ENCODE measurements at places on chromosomes 16 and 17. TPM values are rescaled to one million over a fixed set of nuclear protein-coding genes. Genes with fewer than 3 reads are reported as not detected.

DNA sequence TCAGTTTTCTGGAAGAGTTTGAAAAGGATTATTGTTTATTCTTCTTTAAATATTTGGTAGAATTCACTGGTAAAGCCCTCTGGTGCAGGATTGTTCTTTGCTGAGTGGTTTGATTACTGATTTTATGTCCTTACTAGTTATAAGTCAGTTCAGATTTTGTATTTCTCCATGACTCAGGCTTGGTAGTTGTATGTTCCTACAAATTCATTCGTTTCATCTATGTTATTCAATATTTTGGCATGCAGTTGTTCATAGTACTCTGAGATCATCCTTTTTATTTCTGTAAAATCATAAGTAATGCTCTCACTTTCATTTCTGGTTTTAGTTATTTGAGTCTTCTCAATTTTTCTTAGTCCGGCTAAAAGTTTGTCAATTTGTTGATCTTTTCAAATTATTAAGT lies 58.1 kb upstream of the CRYM start:
- no peaks in the 10 kb centered on the region for H3K36me3 ChIP-seq
- no peaks in the 10 kb centered on the region for H3K4me1 ChIP-seq
- no peak overlapping the region for H3K27ac ChIP-seq
- H3K4me3 ChIP-seq, result no peak overlapping the region
- H3K27me3 ChIP-seq, result no peaks in the 10 kb centered on the region

DNA sequence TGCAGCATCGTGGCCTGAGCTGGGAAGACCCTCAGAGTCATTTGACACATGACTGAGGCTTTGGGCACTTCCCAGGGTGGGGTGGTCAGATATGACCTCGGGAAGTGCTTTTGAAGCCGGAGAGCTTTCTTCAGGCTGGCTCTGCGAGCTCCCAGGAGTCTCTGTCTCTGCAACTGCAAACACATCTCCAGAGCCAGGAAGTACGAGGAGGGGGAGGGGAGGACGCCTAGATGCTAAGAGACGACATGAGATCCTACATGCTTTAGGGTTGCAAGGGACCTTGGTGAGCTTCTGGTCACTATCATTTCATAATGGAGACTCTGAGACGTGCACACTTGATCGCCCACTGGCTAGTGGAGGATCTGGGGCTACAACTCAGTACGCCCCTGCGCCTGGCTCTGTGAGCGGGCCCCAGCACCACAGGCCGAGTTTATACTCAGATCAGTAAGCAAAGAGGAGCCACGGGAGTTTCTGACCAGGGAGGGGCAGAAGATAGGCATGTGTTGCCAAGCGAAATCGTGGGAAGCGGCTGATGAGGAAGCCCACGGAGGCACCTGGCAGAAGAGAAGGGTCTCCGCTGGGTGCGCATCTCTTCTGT lies 527 bp upstream of the MGAT5B start:
- H3K27me3 ChIP-seq, result peaks cover 54% of the 10 kb centered on the region
- no peaks in the 10 kb centered on the region for H3K4me1 ChIP-seq
- no peak overlapping the region for H3K27ac ChIP-seq
- H3K36me3 ChIP-seq, result no peaks in the 10 kb centered on the region
- H3K4me3 ChIP-seq, result no peak overlapping the region

Gene GP2
- not detected for total RNA-seq

Gene CHST5
- 0.66 TPM for total RNA-seq

Gene TBC1D26
- 2.6 TPM for total RNA-seq

DNA sequence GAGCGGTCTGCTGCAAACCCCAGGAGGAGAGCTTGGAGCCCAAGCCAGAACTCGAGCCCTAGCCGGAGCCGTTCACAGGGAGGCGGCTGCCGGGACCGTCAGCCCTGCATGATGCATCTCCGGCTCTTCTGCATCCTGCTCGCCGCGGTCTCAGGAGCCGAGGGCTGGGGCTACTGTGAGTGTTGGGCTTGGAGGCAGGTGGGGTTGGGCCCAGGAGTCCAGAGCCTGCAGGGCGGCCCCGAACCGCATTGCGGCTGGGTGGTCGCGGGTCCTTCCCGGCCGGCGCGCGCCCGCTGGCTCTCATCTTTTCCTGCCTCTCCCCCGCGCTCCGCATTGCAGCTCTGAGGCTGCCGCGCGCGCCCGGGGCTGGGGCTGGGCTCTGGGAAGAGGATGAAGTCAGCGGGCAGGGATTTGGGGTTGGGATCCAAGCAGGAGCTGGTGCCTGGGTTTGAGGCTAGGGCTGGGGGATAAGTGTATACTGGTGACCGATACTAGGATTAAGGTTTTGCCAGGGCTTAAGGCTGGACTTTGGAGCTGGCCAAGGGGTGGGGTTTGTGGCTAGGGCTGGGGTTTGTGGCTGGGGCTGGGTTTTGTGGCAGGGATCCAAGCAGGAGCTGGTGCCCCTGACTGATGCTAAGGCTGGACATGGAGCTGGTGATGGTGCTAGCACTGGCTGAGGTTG lies 532 bp downstream of the CNTNAP1 start:
- no peaks in the 10 kb centered on the region for H3K27me3 ChIP-seq
- H3K27ac ChIP-seq, result peak overlapping the region; percentile 59

- H3K36me3 ChIP-seq, result no peaks in the 10 kb centered on the region
- H3K27me3 ChIP-seq, result no peaks in the 10 kb centered on the region
These were observed 35.9 kb downstream of the GPRC5B start for GRCh38 chr16:19848756-19849155.

Gene SLC35G6
- not detected for total RNA-seq

GRCh38 chr16:27847030-27847550 lies 216.4 kb downstream of the GSG1L start:
- H3K4me1 ChIP-seq, result peaks cover 14% of the 10 kb centered on the region
- H3K27me3 ChIP-seq, result no peaks in the 10 kb centered on the region
- H3K4me3 ChIP-seq, result no peak overlapping the region
- no peaks in the 10 kb centered on the region for H3K36me3 ChIP-seq
- H3K27ac ChIP-seq, result no peak overlapping the region

GRCh38 chr17:83036666-83037065 lies 42.7 kb upstream of the METRNL start:
- H3K4me3 ChIP-seq, result no peak overlapping the region
- no peaks in the 10 kb centered on the region for H3K27me3 ChIP-seq
- no peak for DNase-seq
- H3K36me3 ChIP-seq, result no peaks in the 10 kb centered on the region

DNA sequence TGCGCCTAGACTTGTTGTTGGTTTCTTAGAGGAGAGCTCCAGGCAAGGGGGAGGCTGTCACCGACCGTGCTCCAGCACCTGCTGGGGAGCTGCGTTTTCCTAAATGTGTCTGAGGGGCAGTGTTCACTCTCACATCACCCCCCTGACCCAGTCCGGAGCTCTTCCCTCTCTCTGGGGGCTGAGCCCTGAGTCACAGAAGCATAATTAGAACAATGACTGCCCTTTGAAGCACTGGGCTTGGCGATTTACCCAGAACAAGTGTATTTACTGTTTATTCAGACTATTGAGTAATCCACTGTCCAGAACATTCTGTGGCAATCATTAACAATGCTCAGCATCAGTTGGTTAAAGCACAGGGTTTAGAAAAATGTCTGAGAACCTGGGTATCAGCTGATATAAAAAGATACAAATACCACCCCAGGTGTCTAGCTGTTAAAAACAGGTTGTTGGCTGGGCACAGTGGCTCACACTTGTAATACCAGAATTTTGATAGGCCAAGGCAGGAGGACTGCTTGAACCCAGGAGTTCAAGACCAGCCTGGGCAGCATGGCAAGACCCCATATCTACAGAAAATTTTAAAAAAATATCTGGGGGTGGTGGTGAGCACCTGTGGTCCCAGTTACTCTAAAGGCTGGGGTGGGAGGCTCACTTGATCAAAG lies 8.1 kb downstream of the CES4A start:
- DNase-seq, result no peak
- H3K4me3 ChIP-seq, result no peak overlapping the region
- peaks cover 26% of the 10 kb centered on the region for H3K27me3 ChIP-seq
- H3K27ac ChIP-seq, result no peak overlapping the region
- no peaks in the 10 kb centered on the region for H3K36me3 ChIP-seq
- peaks cover 8% of the 10 kb centered on the region for H3K4me1 ChIP-seq

DNA sequence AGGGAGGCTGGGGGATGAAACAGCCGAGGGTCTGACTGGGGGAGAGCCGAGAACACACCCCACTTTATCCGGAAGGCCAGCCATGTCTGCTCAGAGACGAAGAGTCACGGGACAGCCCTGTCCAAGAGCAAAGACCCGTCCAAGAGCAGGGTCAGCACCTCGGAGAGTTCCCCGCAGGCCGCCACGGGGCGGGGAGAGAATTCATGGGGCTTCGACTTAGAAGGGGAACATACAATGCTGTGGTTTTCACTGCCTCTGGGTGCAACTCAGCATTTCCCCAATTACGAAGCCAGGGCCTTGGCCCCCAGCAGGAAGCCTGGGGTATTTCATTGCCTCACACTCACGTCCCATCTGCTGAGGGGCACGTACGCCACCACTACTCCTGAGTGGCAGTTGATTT lies 59.3 kb downstream of the JPH3 start:
- H3K27me3 ChIP-seq, result no peaks in the 10 kb centered on the region
- H3K4me3 ChIP-seq, result no peak overlapping the region
- no peak overlapping the region for H3K27ac ChIP-seq
- DNase-seq, result peak; percentile 64
- H3K36me3 ChIP-seq, result no peaks in the 10 kb centered on the region

- H3K4me1 ChIP-seq, result no peaks in the 10 kb centered on the region
- H3K27ac ChIP-seq, result no peak overlapping the region
- DNase-seq, result no peak
- H3K36me3 ChIP-seq, result no peaks in the 10 kb centered on the region
- H3K27me3 ChIP-seq, result no peaks in the 10 kb centered on the region
These were observed 19.0 kb downstream of the GP2 start for GRCh38 chr16:20308266-20308665.

Gene VAT1L
- 2.4 TPM for total RNA-seq

- no peaks in the 10 kb centered on the region for H3K4me1 ChIP-seq
- H3K27me3 ChIP-seq, result no peaks in the 10 kb centered on the region
- no peak overlapping the region for H3K4me3 ChIP-seq
- no peak for DNase-seq
These were observed 31.8 kb downstream of the TOX3 start for GRCh38 chr16:52515068-52515671.

- no peak overlapping the region for H3K27ac ChIP-seq
- H3K27me3 ChIP-seq, result peaks cover 26% of the 10 kb centered on the region
- H3K4me1 ChIP-seq, result peaks cover 20% of the 10 kb centered on the region
- DNase-seq, result peak; percentile 77
These were observed 3.2 kb upstream of the METRN start for GRCh38 chr16:711548-712320.

Gene TSPOAP1
- 92.1 TPM for total RNA-seq

DNA sequence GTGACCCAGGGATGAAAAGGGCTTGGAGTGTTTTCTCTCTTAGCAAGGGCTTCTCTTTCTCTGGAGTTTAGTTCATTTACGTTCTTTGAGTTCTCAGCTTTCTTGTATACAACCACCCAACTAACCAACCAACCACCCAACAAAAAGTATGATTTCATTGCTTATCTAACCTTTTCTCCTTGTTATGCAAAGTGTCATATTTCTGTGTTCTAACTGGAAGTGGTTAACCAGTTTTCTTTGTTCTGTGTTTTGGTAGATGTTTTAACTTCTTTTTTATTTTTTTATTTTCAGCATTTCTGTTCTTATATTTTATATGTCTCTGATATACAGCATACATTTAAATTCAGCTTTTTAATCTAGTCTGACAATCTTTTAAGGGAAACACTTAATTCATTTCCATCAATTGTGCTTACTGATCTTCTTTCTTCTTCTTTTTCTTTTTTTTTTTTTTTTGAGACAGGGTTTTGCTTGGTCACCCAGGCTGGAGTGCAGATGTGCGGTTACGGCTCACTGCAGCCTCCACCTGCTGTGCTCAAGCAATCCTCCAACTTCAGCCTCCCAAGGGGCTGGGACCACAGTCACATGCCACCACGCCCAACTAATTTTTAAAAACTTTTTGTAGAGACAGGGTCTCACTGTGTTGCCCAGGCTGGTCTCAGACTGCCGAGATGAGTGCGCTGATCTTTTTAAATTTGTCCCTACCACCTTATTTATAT lies 29.6 kb downstream of the NLK start:
- H3K27me3 ChIP-seq, result no peaks in the 10 kb centered on the region
- no peak for DNase-seq
- H3K27ac ChIP-seq, result no peak overlapping the region
- H3K4me3 ChIP-seq, result no peak overlapping the region
- no peaks in the 10 kb centered on the region for H3K36me3 ChIP-seq
- no peaks in the 10 kb centered on the region for H3K4me1 ChIP-seq

- H3K27ac ChIP-seq, result peak overlapping the region; percentile 76
- no peaks in the 10 kb centered on the region for H3K27me3 ChIP-seq
- no peaks in the 10 kb centered on the region for H3K36me3 ChIP-seq
- H3K4me1 ChIP-seq, result peaks cover 49% of the 10 kb centered on the region
- no peak for DNase-seq
- no peak overlapping the region for H3K4me3 ChIP-seq
These were observed 18.1 kb downstream of the SDK2 start for GRCh38 chr17:73625991-73626673.

DNA sequence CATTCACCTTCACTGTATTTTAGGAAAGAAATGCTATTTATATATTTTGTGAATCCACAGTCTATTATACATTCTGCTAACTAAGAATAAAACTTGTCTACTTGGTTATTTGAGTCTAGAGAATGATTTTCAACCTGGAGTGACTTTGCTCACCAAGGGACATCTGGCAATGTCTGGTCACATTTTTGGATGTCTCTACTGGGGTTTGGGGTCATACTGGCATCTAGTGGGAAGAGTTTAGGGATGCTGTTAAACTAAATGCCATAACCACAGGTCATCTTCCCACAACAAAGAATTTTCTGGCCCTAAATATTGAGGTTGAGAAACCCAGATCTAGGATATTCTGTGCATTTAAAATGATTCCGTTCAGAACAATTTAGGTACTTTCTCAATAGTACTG lies 26.0 kb downstream of the KCNJ16 start:
- DNase-seq, result no peak
- no peaks in the 10 kb centered on the region for H3K36me3 ChIP-seq
- no peaks in the 10 kb centered on the region for H3K27me3 ChIP-seq
- H3K4me1 ChIP-seq, result no peaks in the 10 kb centered on the region
- H3K4me3 ChIP-seq, result no peak overlapping the region
- no peak overlapping the region for H3K27ac ChIP-seq

DNA sequence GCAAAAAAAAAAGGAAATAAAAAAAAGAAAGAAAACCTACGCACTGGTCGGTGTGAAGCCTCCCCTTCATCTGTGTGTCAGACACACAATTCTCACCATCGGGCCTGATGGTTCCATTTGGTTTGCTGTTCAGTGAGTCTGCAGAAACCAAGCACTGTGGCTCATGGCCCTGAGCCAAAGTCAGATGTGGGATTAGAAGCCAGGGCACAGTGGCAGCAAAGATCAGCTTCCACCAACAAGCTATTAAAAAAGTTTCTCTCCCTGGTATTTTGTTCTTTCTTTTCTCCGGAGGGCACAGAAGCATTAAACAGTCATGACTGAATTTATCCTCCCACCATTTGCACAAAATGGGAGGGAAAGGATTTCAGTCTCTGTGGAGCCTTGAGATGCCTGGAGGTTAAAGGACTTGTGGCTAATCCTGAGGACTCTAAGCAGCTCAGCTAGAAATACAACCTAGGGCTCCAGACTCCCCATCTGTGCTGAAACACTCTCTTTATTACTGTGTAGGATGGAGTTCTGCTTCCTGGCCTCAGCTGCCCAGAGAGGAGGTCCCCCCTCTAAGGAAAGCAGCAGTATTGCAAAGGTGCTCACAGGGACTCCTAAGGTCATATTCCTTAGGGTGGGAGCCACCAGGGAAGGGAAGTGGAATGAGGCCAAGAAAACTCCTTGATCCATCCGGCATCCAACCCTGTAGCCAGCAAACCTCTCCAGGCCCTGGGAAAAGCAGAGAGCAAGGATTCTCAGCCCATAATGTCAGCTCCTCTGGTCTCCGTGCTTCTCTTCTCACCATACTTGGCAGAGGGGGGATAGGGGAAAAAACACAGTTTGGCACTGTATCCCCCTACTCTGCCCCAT lies 28.2 kb downstream of the SLC39A11 start:
- no peaks in the 10 kb centered on the region for H3K27me3 ChIP-seq
- no peak for DNase-seq
- H3K4me3 ChIP-seq, result no peak overlapping the region

Measured in cardiac muscle cell (in vitro differentiated cells and primary cell).